NCI-H226 (cell line): ENCODE measurements at places on chromosomes 7 and 10.

GRCh38 chr7:66758950-66759628 lies 18.6 kb downstream of the RABGEF1 start:
- no peak for DNase-seq

- DNase-seq, result no peak
These were observed 171.0 kb downstream of the SEM1 start for GRCh38 chr7:96538632-96539031.

- no peak for DNase-seq
These were observed 234.1 kb downstream of the FOXP2 start for GRCh38 chr7:114648680-114649079.

DNA sequence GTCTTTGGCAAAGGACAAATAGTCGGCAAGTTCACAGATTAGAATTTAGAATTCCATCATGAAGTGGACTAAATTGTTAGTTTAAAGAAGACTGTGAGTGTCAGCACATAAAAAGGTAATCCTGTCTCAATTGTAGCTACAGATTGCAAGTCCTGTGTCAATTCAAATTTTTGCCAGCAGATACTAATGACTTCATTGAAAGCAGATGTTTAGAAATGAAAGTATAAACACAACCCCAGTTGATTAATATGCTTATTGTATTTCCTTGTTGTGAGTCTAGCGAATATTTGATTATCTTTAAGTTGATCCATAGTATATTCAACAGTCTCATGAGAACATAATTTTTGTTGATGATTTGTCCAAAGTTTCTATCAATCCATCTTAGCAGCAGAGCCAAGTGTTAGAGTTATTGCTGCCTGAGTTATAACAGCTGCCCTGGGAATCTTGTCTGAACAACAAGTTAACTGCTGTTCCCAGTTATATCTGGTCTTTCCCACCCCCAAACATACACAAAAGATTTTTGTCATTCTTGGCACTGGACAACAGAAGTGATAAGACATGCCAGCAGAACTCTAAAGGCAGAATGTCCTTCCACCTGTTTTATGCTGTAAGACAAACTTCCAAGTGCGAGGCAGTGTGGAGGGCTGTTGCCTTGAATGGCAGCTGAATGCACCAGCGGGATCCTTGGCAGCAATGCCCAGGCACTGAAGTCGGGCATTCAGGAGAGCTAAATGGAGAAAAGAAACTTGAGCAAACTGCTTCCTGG lies 21.3 kb upstream of the HERPUD2 start:
- DNase-seq, result peak; percentile 44

- DNase-seq, result no peak
These were observed 393.0 kb downstream of the NRG3 start for GRCh38 chr10:82267960-82268359.

DNA sequence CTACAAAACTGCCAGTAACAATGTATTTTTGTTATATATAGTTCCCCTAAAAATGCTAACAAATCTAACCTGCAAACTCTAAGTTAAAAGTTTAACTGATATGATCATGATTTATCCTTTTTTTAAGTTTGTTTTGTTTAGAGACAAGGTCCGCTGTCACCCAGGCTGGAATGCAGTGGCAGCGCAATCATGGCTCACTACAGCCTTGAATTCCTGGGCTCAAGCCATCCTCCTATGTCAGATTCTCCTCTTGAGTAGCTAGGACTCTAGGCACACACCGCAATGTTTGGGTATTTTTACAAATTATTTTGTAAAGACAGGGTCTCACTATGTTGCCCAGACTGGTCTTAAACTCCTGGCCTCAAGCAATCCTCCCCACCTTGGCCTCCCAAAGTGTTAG lies 46.6 kb downstream of the ORC5 start:
- DNase-seq, result no peak

GRCh38 chr7:38673795-38674194 lies 42.6 kb upstream of the AMPH start:
- peak; percentile 37 for DNase-seq

DNA sequence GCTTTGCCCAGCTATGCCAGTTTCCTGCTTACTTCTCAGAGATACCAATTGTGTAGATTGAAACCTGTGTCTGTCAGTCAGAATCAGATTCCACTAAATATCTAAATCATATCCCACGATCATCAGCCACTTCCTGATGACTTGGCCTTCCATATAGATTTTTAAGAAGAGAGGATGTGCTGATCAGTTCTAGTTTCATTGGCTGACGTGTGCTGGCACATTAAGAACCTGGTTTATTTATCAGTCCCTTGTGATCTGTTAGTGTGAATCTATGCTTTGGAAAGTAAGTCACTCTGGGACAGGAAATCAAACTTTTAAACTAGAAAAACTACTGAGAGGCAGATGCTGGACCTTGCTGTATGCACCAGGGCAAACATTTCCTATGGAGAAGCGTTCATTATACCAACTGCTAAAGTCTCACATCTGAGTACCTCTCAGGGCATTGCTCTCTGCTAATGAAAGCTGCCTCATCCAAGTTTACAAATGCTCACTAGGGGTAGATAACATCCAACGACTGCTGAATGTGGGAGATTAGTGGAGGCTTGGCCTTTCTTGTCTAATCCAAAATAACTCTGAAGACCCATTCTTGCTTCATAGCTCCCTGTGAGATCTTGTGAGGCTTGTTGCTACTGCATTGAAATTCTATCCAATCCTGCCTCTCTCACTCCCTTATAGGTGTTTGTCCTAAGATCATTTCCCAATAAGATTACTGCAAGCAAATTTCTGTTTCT lies 109.1 kb downstream of the ARL4A start:
- DNase-seq, result no peak

DNA sequence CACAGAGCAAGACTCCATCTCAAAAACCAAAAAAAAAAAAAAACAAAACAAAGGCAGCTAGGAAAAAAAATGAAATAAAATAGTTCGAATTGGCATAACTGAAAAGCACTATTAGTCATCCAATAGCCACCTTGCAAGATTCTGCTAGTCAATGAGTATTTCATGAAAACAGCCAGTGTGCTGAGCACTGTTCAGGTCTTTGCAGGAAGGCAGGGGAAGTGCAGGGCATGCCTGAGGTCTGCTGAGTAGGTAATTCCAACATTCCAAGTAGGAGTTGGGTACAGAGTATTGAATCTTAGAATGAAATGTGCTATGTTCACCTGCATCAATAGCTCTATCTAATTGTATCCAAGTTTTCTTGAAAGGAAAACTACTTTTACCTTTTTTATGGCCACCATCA lies 22.9 kb downstream of the ABRAXAS2 start:
- no peak for DNase-seq

GRCh38 chr7:412313-412710 lies 107.3 kb downstream of the PDGFA start:
- no peak for DNase-seq

DNA sequence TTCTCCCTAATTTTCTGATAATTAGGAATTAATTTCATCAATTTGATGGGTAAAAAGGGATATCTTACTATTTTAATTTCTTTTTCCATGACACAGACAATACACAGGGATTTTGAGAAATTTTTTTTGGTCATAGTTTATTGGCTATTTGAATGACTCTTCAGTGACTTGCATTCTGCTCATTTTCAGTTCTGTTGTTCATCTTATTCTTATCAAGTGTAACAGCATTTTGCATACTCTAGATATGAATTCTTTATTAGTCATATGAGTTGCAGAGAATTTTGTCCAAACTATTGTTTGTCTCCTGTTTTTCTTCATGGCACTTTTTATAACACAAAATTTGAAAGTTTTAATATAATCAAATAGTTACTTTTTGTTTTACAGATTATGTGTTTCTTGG lies 41.7 kb downstream of the MKLN1 start:
- peak; percentile 24 for DNase-seq

- peak; percentile 94 for DNase-seq
These were observed 312.0 kb upstream of the ZMIZ1 start for GRCh38 chr10:78756604-78757343.
